Activated CD4-positive, alpha-beta T cell treated with anti-CD3 and anti-CD28 coated beads for 36 hours (primary cell): ENCODE measurements at places on chromosomes 7 and 10.

GRCh38 chr10:14022052-14022451, 308.7 kb downstream of the FRMD4A start:
- DNase-seq: no peak

- DNase-seq: no peak
These were observed 98.2 kb upstream of the NEBL start for GRCh38 chr10:20995123-20995987.

DNA sequence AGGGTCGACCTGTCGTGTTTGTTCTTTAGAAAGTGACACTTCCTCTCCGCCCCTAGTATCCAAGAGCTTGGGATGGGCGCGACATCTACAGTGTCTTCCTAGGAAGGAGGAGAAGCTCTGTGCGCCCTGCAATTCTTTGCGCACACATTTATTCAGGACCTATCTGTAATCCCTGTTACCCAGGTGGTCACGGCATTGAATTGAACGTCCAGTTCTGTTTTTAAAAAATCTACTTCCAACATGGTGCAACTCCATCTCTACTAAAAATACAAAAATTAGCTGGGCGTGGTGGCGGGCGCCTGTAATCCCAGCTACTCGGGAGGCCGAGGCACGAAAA, 606 bp upstream of the LAMB1 start:
- DNase-seq: no peak

DNA sequence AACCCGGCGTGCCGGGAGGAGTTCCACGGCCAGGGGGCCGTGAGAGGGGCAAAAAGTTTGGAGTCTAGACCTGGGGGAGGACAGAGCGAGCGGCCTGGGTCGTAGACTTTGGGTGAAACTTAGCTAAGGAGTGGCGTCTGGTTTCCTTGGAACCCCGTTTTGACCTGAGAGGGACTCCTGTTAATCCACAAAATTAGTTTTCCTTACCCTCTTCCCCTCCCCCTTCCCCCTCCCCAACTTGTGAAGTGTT, 574 bp downstream of the MARCHF5 start:
- DNase-seq: no peak

GRCh38 chr7:20213378-20213777, 3.8 kb downstream of the MACC1 start:
- no peak for DNase-seq

DNA sequence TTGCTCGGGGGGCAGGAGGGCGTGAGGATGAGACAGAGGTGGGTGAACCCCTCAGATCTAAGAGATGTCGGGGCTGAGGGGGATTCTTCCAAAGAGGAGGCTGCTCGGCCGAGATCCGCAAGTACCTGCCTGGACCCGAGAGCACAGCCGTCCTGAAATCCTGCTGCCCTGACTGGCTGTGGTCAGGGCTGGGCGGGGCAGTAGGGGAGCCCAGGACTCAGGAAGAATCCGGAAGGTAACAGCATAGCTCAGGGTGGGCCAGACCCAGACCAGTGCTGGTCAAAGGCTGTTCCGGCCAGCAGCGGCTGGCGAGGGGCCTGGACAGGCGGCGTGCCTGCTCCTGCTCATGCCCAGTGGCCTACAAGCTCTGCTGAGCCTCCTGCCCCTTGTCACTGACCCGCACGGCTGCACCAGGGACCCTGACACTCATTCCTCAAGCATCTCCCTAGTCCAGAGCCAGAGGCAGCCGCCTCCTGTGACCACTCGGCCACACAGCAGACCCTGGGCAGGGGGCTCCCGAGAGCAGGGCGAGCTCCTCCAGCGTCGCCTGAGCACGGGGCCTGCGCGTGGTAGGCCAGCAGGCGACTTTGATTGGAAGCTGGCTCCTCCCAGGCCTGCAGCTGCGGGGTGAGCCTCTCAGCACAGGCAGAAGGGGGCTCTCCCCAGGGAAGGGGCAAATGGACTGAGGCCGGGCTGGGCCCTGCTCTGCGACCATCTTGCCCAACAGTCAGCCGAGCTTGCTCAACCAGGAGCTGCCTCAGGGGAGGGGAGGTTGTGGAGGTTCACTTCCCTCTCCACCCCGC, 3.1 kb upstream of the ADAP1 start:
- DNase-seq: no peak

GRCh38 chr7:150715738-150716137, 675 bp upstream of the GIMAP1 start:
- DNase-seq: no peak

GRCh38 chr10:129411772-129412171, 55.3 kb upstream of the MGMT start:
- DNase-seq: no peak

DNA sequence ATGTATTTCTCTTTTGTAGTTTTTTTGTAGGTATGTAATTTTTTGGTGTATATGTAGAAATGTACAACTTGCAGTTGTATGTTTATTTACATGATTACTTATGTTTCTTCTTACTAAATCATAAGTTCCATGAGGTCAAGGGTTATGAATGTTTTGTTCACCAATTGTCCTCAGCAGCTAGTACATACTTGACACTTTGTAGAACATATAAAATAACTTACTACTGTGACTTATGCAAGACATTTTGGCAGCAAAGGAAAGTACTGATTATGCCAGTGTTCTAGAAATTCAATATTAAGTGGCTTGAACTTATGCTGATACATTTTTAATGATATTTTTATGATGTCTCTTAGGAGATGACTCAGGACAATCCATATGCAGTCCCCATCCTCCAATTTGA, 209.6 kb downstream of the DKK1 start:
- no peak for DNase-seq

DNA sequence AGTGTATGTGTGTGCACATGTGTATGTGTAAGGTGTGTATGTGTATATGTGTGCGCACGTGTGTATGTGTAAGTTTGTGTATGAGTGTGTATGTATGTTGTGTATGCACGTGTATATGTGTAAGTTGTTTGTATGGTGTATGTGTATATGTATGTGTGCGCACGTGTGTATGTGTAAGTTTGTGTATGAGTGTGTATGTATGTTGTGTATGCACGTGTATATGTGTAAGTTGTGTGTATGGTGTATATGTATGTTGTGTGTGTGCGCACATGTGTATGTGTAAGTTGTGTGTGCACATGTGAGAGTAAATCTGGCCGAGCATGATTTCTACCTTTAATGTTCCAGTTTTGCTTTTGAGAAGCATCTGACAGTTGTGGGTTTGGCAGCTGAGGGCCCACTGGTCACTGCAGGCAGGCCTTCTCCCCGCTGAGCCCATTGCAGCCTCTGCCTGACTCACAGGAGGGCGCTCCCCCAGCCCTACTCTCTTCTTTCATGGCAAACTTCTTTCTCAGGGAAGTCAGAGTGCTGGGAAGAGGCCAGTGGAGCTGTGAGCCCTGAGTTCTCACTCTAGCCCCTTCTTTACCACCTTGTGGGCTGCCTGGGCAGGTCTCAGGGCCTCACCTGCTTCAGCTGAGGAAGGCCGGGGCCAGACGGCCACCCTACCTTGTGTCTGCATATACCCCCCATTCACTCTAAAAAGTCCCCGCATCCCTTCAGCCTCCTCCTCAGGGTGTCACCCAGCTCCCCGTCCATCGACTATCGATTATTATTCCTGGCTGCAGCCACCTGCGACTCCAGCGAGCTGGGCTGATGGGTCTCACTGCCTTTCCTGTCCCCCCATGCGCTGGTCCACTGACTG, 11.2 kb downstream of the WDR86 start:
- no peak for DNase-seq

GRCh38 chr7:125355899-125356298, 426.3 kb upstream of the POT1 start:
- DNase-seq: no peak

GRCh38 chr7:38291117-38291647, 17.7 kb upstream of the TARP start:
- no peak for DNase-seq

DNA sequence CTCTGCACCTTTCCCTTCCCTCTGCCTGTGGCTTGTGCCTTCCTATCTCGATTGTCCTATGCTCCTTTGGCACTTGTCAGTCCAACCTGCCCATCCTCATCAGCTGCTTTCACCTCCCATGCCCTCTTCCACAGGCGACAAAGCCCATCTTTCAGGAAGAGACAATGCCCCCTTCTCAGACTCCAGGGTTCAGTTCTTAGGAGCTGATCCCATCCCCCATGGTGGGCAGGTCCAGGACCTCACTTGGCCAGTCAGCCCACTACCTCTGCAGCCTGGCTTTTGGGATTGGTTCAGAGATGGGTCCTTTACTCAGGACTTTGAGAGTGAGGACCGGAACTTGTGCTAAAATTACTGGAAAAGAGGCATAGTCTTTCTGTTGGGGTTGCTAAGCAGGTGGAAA, 74.0 kb upstream of the NANOS1 start:
- no peak for DNase-seq

- no peak for DNase-seq
These were observed 40.3 kb downstream of the CELF2 start for GRCh38 chr10:11057994-11058393.

GRCh38 chr10:30154561-30154960, 95.2 kb upstream of the JCAD start:
- no peak for DNase-seq

GRCh38 chr10:7906128-7906527, 87.8 kb downstream of the TAF3 start:
- no peak for DNase-seq

GRCh38 chr7:138876326-138876725, 78.3 kb upstream of the ATP6V0A4 start:
- DNase-seq: no peak

DNA sequence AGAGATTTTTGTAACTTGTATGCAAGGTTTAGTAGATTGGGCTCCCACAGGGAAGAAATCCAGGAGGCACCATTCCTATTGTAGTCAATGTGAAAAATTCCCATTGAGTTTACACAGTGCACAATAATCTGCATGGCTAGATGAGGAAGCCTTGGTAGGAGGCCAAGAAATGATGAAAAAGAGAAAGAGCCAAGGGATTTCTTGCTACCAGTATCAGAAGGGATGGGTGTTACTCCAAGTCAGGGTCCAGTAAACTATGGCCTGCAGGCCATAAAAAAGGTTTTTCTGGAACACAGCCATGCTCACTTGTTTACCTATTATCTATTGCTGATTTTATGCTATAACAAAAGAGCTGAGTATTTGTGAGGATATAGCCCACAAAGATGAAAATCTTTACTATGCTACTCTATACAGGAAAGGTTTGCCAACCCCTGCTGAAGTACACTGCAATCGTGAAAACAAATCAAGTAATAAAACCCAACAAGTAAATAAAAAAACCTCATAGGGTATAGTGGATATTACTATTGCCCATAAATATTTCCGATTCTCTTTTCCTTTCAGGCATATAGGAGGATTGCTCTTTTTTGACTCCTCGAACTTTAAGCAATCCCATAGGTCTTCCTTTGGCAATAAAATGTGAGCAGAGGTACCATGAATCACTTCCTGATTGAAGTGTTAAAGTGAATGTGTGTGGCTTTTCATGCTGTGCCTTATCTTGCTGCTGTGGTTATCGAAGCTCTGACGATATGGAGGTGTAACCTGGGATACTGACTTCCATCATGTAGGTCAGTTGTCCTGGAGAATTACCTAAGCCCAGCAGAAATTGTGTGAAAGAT, 256.3 kb upstream of the MAGI2 start:
- no peak for DNase-seq

DNA sequence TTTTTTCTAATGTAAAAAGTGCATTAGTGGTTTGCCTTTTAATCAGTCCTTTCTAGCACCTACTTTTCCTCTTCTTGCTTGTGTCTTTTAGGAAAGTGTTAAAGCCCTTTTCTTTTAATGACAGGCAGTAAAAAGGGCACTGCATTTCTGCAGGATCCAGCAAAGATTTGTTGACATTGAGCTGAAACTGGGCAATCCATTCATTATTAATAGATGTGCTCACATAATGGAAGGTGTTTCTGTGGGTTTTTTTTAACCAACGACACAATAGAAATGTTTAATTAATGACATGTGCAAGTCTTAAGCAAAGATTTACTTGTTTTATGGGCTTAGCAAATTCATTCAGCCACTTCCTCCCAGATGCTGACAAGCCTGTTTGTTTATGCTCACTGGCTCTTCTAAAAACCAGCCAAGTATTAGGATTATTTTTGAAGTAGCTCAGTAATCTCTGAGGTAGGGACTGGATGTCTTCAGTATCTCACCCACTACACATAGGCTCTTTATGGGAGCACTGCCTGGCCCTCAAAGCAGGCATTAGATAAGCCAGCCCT, 1201.1 kb downstream of the SORCS1 start:
- no peak for DNase-seq

GRCh38 chr10:100551196-100551595, 15.5 kb downstream of the HIF1AN start:
- no peak for DNase-seq

GRCh38 chr10:111128331-111129180, 51.7 kb downstream of the ADRA2A start:
- no peak for DNase-seq

GRCh38 chr10:5574642-5575131, 49.9 kb downstream of the CALML3 start:
- DNase-seq: no peak

- DNase-seq: peak; percentile 17
These were observed 1.6 kb downstream of the CHST15 start for GRCh38 chr10:124091646-124092249.

DNA sequence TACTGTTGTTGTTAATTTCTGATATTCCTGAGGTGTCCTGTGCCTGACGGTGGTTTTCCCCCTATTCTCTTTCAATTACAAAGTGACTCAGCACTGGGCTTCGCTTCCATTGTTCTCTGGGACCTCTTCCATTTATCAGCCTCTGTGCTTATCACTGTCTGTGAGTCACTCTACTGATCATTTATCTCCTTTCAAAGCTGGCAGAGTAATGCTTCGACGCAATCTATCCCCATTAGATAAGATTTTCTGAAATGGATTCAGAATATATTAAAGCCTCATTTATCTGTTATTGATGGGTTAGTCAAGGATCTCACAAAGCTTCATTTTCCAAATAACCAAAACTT, 679.2 kb downstream of the SDK1 start:
- no peak for DNase-seq

DNA sequence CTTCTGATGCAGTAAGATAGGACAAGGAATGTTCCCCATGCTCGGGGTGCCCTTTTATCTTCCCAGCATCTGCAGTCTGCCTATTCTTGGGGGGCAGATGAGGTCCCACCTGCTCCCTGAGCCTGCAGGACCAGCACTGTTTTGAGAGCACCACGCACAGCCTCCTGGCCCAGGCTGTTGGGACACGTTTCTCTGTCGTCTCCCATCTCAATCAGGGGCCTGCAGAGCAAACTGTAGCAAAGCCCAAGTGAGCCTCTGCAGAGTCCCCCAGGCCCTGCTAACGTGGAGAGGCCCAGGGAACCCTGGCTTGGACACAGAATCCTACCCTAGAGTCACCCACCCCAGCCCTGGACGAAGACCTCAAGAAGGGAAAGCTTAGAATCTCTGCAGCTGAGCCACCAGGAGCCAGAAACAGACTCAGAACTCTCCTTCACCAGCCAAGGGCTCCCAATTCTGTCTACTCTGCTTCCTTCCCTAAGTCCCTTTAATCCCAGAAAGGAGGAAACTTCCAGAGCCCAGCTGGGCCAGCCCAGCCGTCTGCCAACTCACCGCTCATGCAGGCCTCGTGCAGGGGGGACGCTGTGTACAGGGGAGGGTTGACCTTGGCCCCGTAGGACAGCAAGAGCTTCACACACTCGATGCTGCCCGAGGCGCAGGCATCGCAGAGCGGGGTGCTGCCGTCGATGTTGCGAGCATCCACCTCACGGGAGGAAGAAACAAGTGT, 15.6 kb downstream of the ASB13 start:
- no peak for DNase-seq
